Activated T-helper 17 cell treated with anti-CD3 and anti-CD28 coated beads, Interleukin-2, amount 50 U/mL, for 72 hours (primary cell): ENCODE measurements at places on chromosomes 12 and 14. TPM values are rescaled to one million over a fixed set of nuclear protein-coding genes. Genes with fewer than 3 reads are reported as not detected.

- peak; percentile 61 for ATAC-seq
These were observed 91.6 kb downstream of the FOXN3 start for GRCh38 chr14:89325299-89325883.

- no peak for ATAC-seq
These were observed 322.7 kb upstream of the RTL1 start for GRCh38 chr14:101226265-101226602.

DNA sequence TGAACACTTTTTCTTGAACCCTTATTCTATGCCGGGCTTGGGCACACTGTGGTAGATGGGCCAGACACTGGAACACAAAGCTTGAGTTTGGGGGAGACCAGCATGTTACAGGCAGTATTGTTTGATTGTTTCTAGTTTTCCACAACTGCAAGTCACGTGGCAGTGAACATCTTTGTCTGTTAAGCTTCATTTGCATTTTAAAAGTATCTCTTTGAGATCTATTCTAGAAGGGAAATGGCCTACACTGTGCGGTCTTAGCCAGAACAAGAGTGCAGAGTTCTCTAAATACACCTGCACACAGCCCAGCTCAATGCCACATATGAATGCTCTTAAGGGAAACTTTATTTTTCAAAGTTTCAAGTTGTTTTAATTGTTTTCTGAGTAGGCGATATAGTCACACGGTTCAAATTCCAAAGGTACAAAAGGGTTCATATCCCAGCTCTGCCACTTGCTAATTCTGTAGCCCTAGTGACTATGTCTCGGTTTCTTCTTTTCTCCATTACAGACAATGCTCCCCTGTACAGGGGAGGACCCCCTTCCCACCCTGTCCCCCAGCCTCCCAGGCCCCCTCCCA, 24.9 kb downstream of the RIN3 start:
- no peak for ATAC-seq

GRCh38 chr12:81819991-81820633, 61.0 kb upstream of the PPFIA2 start:
- ATAC-seq, result peak; percentile 18

DNA sequence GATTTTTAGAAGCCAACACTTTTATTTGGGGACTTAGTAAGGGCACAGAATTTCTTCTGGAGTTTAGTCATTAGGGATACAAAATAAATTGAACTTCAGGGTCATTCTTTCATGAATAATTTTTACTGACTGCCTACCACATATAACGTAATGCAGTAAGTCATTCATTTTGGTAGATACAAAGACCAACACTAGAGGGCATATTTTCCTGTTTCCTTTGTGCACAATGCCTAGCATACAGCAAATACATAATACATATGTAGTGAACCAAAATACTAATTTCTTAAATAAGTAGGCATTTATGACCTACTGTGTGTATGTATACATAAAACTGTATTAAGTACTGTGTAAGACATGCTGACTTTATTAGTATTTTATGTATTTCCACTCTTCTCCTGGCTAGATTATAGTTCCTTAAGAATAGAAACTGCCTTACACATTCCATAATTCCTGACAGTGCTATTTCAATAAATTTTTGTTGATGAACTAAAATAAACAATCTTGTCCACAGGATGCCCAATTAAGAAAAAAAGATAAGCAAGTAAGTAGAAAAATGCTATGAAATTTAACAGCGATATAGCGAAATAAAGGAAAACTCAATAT, 47.9 kb downstream of the PPP1R12A start:
- ATAC-seq, result peak; percentile 82

- no peak for ATAC-seq
These were observed 158.4 kb upstream of the GRIP1 start for GRCh38 chr12:66837311-66837627.

DNA sequence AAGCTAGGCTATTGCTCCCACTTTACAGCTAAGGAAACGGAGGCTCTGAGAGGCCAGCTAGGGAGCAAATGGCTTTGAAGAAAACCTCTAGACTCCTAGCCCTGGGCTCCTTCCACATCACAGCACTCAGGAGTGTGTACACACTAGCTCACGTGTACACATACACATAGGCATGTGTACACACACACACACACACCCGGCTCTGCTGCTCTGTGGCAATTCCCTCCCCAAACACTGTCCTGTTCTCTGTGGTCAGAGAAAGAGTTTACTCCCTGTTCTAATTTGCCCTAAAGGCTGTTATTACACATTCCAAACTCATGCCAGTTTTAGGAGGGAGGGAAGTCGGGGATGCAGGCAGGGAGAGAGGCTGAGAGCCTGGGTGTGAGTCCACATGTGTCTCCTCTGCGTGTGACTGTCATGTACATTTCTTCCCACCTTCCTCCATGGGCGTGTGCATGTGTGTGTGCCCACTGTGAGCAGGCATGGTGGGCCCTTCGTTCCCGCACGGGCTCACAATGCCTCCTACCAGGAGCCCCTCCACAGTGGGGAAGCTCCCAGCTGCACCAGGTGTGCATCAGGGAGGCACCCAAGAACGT, 14.2 kb downstream of the TRPV4 start:
- no peak for ATAC-seq

- no peak for ATAC-seq
These were observed 162.4 kb upstream of the TMEM260 start for GRCh38 chr14:56417173-56417572.

GRCh38 chr12:92554158-92555073, 148.4 kb upstream of the PLEKHG7 start:
- ATAC-seq, result no peak

GLIPR1L1 gene
- total RNA-seq, result not detected

SLC4A8 gene
- 8.0 TPM for total RNA-seq

LRP1-AS gene
- total RNA-seq, result not detected

DPPA3 gene
- not detected for total RNA-seq

RPS6KL1 gene
- total RNA-seq, result 3.2 TPM

FAM186B gene
- total RNA-seq, result not detected
